ENCODE measurements at places on chromosomes 13 and 19. TPM values are rescaled to one million over a fixed set of nuclear protein-coding genes. Genes with fewer than 3 reads are reported as not detected.

- H3K4me1 ChIP-seq = peaks cover 80% of the 10 kb centered on the region
- H3K36me3 ChIP-seq = peaks cover 7% of the 10 kb centered on the region
- H3K27me3 ChIP-seq = no peaks in the 10 kb centered on the region
- H3K27ac ChIP-seq = no peak overlapping the region
- H3K4me3 ChIP-seq = no peak overlapping the region
These were observed 8.5 kb downstream of the MIDN start for GRCh38 chr19:1256646-1257474.

- no peaks in the 10 kb centered on the region for H3K36me3 ChIP-seq
- H3K4me3 ChIP-seq = no peak overlapping the region
- H3K27me3 ChIP-seq = no peaks in the 10 kb centered on the region
- H3K4me1 ChIP-seq = no peaks in the 10 kb centered on the region
- H3K27ac ChIP-seq = no peak overlapping the region
- DNase-seq = no peak
These were observed 47.0 kb upstream of the DIAPH3 start for GRCh38 chr13:60210510-60211330.

DNA sequence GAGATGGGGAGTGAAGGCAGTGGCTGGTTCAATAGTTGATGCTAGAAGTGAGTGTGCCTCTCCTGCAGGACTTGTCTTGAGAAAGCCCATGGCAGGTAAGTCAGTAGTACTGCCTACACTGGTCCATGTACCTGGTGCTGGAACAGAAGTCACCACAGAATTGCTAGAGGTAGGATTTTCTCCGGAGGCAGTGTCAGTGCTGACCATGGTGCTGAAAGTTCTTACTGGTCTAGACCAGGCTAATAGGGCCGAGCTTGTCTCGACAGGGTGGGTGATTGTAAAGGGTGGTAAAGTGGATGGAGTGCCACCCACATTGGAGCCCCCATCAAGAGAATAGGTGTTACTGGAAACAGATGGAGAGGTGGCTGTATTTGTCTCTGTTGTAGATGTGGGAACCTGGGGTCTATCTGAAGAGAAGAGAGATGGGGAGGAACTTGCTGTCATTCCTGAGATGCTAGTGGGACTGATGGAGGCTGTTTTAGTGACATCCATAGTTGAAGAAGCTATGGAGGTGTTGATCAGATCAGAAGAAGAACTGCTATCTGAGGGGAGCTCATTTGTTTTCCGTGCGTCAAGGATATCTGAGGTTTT lies 36.6 kb downstream of the MUC16 start:
- H3K27me3 ChIP-seq = no peaks in the 10 kb centered on the region
- no peak overlapping the region for H3K4me3 ChIP-seq
- H3K36me3 ChIP-seq = no peaks in the 10 kb centered on the region
- no peaks in the 10 kb centered on the region for H3K4me1 ChIP-seq
- DNase-seq = no peak

DNA sequence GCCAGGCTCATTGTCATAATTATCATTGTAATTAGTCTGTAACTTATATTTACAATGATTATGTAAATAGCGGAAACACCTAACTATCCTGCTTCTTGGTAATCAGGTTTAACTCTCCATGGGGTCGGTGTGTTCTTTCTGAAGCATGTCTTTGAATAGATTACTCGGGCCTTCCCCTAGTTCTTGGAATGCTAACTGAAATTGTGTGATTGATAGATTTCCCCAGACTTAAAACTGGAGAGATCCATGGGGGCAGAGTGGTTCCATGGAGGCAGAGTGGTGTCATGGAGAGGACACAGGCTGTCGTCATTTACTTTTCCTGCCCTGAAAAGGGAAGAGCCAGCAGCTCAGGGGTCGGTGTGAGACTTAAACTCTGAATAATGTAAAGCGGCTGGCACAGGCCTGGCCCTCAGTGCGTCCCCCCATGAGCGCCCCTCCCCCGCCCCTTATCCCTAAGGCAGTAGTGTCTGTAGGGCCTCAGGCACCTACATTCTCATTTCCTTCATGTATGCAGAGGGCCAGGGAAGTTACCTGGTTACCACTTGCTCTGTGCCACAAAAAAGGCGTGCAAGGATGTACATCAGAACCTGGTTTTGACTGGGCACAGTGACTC lies 225.1 kb downstream of the TM9SF2 start:
- no peaks in the 10 kb centered on the region for H3K4me1 ChIP-seq
- no peak for DNase-seq
- no peaks in the 10 kb centered on the region for H3K27me3 ChIP-seq
- H3K27ac ChIP-seq = no peak overlapping the region
- H3K36me3 ChIP-seq = no peaks in the 10 kb centered on the region

- no peak overlapping the region for H3K27ac ChIP-seq
- no peak for DNase-seq
- no peaks in the 10 kb centered on the region for H3K27me3 ChIP-seq
- no peak overlapping the region for H3K4me3 ChIP-seq
These were observed 26.9 kb downstream of the SULT2B1 start for GRCh38 chr19:48578891-48579290.

DNA sequence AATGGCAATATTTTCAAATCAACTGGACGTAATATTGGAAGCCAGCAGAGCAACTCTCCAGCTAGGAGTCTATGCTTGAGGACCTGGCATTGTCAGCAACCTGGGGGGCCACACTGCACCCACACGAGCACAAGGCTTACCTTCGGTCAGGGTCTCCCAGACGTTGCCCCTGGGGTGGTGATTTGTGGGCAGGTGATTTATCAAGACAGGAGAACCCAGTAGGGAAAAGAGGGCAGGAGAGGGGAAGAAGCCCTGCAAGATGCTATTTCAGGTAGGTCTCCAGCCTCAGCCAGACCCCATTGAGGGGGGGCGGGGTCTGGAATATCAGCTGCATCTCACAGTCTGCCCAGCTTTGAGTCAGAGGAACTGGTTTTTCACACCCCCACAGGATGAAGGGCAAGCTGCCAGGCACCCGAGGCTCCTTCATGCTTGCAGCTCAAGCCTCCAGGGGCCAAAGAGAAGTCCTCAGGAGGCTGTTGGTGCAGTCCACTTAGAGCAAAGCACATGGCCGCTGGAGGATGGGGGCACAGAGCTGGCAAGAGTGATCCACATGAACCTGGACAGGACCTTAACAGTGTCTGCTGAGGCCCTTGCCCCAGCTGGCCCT lies 80.9 kb upstream of the UQCRFS1 start:
- no peak overlapping the region for H3K27ac ChIP-seq
- no peaks in the 10 kb centered on the region for H3K4me1 ChIP-seq
- no peaks in the 10 kb centered on the region for H3K36me3 ChIP-seq
- H3K27me3 ChIP-seq = no peaks in the 10 kb centered on the region
- DNase-seq = no peak
- no peak overlapping the region for H3K4me3 ChIP-seq

DNA sequence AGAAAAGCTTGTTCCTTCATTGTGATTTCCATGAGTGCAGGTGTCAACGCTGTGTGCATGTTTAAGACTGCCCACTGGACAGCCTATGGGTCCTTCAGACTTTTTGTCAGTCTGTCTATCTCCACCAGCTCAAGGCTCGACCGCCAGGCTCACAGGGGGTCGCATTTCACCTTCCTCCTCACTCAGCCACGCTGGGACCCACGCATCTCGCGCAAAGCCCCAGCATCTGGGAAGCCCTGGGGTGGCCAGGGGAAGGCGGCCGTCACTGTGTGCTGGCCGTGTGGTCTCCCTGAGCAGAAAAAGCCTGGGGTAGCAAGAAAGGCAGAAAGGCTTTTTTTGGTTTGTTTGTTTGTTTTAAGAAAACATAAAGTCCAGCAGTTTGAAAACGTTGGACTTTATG lies 48.5 kb downstream of the KLF2 start:
- H3K4me1 ChIP-seq = no peaks in the 10 kb centered on the region
- peak overlapping the region; percentile 66 for H3K27ac ChIP-seq
- H3K4me3 ChIP-seq = no peak overlapping the region
- no peaks in the 10 kb centered on the region for H3K27me3 ChIP-seq
- no peaks in the 10 kb centered on the region for H3K36me3 ChIP-seq
- DNase-seq = no peak

ZNF224 gene
- 34.1 TPM for total RNA-seq

ZNF177 gene
- total RNA-seq = 12.9 TPM

- no peak overlapping the region for H3K4me3 ChIP-seq
- H3K27me3 ChIP-seq = no peaks in the 10 kb centered on the region
- H3K27ac ChIP-seq = no peak overlapping the region
- H3K4me1 ChIP-seq = no peaks in the 10 kb centered on the region
These were observed 21.4 kb upstream of the UPF3A start for GRCh38 chr13:114259974-114260373.

- H3K36me3 ChIP-seq = no peaks in the 10 kb centered on the region
- no peak overlapping the region for H3K4me3 ChIP-seq
- H3K27ac ChIP-seq = no peak overlapping the region
- no peak for DNase-seq
- peaks cover under 1% of the 10 kb centered on the region for H3K27me3 ChIP-seq
These were observed 8.9 kb upstream of the SLC15A1 start for GRCh38 chr13:98761126-98761985.

CYP2F1 gene
- not detected for total RNA-seq

MBD3L3 gene
- not detected for total RNA-seq

DNA sequence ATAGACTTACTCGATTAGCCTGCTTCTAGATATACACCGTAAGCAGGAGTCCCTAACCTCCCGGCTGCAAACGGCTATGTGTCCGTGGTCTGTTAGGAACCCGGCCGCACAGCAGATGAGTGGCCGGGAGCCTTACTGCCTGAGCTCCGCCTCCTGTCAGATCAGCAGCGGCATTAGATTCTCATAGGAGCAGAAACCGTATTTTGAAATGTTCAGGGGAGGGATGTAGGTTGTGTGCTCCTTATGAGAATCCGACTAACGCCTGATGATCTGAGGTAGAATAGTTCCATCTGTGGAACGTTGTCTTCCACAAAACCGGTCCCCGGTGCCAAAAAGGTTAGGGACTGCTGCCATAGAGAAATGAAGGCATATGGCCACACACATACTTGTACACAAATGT lies 1491.9 kb downstream of the SLITRK5 start:
- H3K27me3 ChIP-seq = no peaks in the 10 kb centered on the region
- H3K4me3 ChIP-seq = no peak overlapping the region
- DNase-seq = no peak
- H3K27ac ChIP-seq = no peak overlapping the region
- H3K4me1 ChIP-seq = no peaks in the 10 kb centered on the region

DNA sequence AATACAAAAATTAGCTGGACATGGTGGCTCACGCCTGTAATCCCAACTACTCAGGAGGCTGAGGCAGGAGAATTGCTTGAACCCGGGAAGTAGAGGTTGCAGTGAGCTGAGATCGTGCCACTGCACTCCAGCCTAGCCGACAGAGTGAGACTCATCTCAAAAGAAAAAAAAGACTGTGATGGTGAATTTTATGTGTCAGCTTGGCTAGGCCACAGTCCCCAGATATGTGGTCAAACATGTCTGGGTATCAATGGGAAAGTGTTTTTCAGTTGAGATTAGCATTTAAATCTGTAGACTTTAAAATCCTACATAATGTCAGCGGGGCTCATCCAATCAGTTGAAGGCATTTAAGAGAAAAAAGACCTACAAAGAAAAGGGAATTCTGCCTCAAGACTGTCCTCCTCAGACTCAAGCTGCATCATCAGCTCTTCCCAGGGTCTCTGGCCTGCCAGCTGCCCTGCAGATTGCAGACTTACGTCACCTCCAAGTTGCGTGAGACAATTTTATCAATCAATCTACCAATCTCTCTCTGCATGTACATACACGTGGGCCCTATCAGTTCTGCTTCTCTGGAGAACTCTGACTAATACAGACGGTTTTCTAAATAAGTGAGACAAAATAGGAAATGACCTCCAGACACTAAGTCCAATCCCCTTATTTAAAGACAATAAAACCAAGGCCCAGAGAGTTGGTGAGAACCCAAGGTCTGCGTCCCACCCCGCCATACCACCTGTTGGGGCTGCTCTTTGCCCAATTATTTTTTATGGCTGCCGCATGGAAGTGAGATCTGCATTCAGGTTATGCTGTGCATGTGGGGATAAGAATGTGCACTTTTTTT lies 99.2 kb downstream of the ABCC4 start:
- no peak overlapping the region for H3K4me3 ChIP-seq
- no peak for DNase-seq
- no peak overlapping the region for H3K27ac ChIP-seq
- no peaks in the 10 kb centered on the region for H3K27me3 ChIP-seq
- H3K36me3 ChIP-seq = no peaks in the 10 kb centered on the region

DNA sequence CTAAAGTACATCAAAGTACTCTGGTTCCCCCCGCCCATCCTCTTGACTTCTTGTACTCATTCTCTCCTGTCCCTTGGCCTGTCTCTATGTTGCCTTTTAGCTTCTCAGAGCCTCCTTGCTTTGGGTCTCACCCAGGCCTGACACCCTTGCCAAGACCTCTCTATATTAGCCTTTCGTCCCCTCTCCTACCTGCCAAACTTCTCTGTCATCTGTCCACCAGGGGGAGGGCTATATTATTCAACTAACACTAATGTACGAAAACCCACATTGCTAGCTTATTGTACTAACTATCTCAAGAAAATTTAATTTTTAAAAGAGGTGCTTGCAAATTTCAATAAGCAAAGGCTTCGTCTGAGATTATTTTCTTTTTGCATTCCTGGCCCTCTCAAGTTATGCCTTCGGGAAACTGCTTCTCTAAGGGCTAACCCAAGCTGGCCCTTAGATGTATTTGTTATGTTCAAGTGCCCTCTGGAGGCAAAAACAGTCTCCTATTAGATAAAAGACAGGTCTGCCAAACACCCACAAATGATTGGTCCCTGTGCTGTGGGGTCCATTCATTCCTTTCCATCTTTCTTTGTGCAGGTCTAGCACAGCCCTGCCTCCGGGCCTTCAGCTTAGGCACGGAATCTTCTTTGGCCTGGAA lies 6.3 kb upstream of the MRPS31 start:
- H3K27ac ChIP-seq = no peak overlapping the region
- H3K36me3 ChIP-seq = no peaks in the 10 kb centered on the region
- peaks cover 4% of the 10 kb centered on the region for H3K4me1 ChIP-seq

Measured in tibial nerve (tissue), 4 donors.